GM03348 (cell line): ENCODE measurements at places on chromosomes 6 and 20.

- no peak for DNase-seq
Measured at GRCh38 chr6:90978046-90978445, 391.2 kb upstream of the MAP3K7 start.

GRCh38 chr20:5977223-5977622, 26.8 kb downstream of the MCM8 start:
- no peak for DNase-seq

GRCh38 chr6:11412616-11413015, 124.9 kb upstream of the TMEM170B start:
- no peak for DNase-seq

GRCh38 chr6:36827261-36828079, 11.8 kb downstream of the CPNE5 start:
- peak; percentile 48 for DNase-seq

GRCh38 chr6:47152666-47153403, 110.7 kb upstream of the ADGRF1 start:
- peak; percentile 55 for DNase-seq

GRCh38 chr20:58813369-58813768, 37.3 kb downstream of the GNAS-AS1 start:
- no peak for DNase-seq

DNA sequence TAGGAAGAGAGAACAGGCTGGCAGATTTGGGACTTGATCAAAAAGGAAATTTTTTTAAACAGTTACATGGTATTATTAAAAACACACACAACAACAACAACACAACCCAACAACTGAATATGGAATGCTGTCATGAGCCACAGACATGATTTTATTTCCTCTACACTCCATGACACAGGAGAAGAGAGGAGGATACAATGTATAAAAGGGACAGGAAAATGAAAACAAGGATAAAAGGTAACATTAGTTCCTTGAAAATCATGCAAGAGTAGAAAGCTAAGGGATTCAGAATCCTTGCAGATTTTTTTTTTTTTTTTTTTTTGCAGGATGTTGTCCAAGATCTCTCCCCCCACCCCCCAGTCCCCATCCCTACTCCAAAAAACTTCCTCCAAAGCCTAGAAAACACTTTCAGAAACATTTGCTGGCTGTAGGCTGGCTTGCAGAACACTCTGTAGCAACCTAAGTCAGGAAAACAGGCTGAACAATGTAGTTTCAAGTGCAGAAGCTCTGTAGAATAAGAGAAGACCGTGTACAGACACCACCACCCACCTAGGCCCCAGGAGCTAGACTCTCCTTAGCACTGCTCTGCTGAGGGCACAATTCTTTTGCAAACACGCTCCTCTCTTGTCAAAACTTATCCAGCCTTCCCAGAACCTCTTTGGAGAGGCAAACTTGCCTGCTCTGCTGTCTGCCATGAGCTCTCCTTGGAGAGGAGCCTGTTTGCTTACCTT, 845 bp downstream of the ZMYND8 start:
- DNase-seq, result no peak

DNA sequence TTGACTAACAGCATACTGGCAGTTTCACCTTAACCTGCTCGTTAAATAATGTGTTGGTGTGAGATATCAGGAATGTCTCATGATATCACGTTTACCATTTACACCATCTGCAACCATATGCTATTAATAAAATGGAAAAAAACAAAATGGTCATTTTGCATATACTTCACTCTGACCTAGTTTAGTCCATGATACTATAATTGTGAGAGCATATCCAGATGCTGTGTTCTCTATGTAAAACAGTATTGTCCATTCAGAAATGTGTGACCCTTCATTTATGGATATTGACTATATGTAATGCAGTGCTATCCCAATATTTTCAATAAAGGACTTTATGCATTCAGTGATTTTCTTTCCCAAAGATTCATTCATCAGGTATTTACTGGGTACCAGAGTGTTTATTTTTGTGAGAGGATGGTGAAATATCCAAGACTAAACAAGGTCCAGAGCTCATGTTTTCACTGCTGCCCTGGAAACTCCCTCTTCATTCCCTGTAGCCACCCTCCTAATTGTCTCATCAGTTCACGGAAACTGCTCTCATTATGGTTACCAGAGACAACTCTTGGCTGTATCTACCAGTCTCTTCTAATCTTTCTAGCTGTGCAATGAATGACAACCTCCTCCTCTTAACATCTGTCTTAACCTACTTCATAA, 25.7 kb upstream of the HINT3 start:
- DNase-seq, result no peak

- no peak for DNase-seq
Measured at GRCh38 chr6:73209117-73209516, 16.2 kb downstream of the KHDC1L start.

- no peak for DNase-seq
Measured at GRCh38 chr6:119012521-119012920, 65.9 kb downstream of the FAM184A start.

DNA sequence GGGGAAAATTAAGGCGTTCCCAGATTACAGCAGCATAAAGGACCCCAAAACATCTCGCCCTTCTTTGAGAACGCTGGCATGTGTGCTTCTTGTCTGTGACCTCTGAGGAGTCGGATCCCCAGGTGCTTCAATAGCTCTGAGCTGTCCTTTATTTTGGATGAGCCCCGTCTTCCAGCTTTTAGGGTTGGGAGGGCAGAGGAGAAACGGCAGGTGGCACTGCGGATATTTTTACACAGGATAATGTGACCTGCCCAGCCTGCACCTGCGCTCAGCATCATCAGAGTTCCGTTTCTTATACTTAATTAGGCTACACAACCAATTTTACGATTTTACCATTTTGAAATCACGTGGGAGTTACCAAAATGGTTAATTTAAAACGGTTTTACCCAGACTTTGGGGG, 147.7 kb upstream of the RPS6KA2 start:
- no peak for DNase-seq

DNA sequence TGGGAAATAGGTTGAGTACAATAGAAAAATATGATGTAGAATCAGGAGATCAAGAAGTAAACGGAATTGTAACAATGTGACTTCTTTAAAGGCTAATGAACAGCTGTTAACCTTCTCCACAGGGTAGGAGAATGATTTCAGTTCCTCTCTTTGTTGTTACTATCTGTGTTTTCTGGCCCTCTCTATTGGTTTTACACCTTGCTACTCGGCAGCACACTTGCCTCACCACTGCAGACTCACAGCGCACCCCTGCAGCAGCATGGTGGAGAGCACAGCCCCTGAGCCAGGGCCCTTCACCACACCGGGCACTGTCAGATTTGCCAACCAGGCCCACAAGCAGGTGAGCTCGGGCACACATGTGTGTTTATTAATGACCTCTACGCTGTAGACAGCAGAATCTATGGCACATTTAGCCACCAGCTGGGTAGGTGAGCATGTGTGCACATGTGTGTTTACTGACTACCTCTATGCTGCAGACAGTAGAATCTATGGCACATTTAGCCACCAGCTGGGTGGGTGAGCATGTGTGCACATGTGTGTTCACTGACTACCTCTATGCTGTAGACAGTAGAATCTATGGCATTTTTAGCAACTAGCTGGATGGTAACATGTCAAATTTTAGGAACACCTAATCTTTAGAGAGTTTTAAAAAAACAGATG, 16.8 kb downstream of the SFT2D1 start:
- no peak for DNase-seq

DNA sequence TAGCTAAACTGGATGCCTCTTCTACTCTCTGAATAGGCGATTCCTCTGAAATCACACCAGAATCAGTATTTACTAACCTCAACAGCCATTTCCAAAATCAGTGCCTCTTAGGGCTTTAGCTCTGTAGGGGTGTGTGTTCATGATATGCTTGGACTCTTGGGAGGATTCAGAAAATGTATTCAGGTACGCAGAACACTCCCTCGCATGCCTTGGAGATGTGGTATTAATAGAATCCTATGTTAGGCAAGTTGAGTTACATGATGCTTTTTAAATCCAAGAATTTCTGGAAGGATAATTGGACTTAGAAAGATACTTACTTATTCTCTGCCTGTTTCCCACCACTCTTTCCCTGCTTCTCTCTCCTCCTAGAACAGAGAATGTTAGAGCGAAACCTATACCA, 31.8 kb upstream of the PBOV1 start:
- no peak for DNase-seq

GRCh38 chr6:40586369-40587201, 579 bp downstream of the LRFN2 start:
- peak; percentile 25 for DNase-seq

DNA sequence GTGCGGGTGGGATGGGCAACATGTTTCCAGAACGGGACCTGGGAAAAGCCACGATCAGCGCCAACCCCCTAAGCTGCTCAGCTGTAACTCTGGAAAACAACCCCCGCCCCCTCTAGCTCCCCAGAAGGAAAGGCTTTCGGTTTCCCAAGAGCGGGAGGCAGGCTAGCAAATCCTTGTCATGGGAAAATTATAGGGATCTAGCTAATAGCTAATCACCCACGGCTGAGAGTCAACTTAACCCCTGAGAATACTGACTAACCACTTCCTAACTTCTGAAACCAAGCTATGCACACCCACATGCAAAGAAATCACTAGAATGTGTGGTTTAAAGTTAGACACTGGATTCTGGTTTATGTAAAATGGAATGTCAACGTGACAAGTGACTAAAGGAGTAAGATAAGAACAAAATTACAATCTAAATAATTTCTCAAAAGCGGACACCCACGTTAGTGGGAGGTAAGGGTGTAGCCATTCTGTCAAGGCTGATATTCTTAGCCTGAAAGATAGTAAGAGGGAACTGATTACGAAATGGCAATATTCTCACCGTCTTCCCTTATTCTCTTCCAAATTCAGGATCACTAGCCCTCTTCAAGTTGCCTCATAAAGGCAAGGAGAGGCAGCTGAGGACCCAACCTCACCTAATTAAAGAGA, 20.1 kb downstream of the JAG1 start:
- DNase-seq, result peak; percentile 73

DNA sequence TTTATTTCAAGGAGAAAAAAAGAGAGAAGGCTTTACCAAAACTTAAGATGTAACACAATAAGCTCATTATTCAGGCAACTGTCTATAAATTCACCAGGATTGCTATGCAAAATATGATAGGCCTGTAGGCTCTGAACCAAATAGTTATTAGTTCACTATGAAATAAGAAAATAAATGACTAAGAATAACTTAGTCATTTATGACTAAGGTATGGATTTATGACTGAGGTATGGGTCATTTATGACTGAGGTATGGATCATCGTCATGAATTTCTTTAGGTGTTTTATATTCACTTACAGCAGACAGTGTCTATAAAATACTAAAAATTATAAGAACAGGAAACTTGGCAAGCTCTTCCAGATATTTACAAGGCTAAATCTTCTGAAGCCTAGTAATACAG, 52.1 kb upstream of the SNX9 start:
- DNase-seq, result peak; percentile 54

DNA sequence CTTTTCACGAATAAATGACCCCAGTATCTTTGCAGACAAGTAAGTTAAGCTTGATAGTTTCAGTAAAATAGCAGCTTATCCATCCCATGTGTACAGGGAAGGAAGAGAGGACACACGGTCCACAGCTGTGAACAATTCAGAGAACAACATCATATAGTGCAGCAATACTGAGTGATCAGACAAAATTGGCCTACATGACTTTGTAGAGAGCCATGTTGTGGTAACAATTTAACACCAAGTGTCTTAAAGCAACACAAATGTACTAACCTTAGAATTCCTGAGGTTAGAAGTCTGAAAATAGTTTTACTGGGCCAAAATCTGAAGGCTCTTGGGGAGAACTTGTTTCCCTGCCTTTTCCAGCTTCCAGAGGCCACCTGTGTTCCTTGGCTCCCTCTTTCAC, 12.5 kb downstream of the FAM184A start:
- DNase-seq, result no peak

DNA sequence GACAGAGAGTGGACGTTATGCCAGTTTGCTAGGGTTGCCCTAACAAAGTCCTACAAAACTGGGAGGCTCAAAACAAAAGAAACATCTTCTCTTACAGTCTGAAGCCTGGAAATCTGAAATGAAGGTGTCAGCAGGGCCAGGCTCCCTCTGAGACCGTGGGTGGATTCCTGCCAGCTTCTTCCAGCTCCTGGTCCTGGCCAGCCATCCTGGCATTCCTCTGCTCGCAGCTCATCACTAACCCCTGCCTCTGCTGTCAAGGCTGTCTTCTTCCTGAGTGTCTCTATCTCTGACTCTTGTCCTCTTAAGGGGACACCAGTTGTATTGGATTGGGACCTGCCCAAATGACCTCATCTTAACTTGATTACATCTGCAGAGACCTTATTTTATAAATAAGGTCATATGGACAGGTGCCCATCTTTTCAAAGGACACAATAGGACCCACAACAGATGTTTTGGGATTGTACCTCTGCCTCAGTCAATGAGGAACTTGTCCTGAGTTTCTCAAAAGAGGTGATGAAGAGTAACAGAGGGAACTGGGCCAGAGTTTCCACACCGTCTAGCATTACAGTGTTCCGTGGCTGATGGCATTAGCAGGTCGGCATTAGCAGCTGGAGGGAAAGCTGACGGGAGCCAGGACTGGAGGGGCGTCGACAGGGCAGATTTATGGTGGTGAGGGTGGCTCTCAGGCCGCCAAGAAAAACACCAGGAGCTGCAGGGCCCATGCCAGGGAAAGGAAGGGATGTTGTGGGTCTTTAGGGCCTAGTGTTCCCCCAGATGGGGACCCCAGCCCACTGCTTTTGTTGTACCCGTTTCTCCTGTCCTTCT, 157.3 kb downstream of the TBXT start:
- DNase-seq, result no peak

DNA sequence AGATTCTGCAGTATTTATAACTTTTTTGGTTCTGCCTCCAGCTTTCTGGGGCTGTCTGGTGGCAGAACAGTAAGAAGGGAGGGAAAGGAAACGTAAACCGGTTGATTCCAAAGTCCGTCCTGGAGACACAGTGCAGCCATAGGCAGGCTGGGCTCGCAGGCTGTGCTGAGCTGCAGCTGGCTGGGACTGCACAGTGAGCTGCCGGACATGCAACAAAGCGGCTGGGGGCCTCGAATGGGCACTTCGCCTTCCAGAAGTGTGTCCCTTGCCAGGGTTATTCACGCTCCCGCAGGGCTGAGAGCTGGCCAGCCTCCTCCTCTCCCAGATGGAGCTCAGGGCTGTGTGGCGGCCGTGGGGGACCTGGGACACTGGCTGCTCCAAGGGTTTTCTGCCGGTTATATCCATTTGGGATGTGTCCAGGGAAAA, 78.1 kb upstream of the CD93 start:
- no peak for DNase-seq

DNA sequence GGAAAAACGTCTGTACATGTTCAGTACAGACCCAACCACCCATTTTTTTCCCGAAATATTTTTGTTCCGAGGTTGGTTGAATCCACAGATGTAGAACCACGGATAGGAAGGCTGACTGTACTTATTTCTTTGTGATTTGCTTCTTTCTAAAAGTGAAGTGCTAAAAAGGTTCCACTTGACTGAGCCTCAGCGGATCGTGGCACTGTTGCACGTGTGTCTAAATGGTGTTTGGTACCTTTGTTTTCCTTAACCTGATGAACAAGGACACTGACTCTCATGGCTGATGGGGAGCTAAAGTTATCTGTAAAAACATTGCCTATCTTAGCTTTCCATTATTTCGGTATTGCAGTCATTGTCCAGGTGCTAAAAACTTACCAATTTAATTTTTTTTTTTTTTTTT, 6.2 kb downstream of the BPHL start:
- no peak for DNase-seq
